ENCODE measurements at places on chromosomes 13 and 19. TPM values are rescaled to one million over a fixed set of nuclear protein-coding genes. Genes with fewer than 3 reads are reported as not detected.

GRCh38 chr13:55669051-55669450 lies 1471.7 kb upstream of the PRR20A start:
- DNase-seq: no peak

GRCh38 chr19:7507884-7508283 lies 8.0 kb upstream of the ZNF358 start:
- DNase-seq: peak; percentile 81

DNA sequence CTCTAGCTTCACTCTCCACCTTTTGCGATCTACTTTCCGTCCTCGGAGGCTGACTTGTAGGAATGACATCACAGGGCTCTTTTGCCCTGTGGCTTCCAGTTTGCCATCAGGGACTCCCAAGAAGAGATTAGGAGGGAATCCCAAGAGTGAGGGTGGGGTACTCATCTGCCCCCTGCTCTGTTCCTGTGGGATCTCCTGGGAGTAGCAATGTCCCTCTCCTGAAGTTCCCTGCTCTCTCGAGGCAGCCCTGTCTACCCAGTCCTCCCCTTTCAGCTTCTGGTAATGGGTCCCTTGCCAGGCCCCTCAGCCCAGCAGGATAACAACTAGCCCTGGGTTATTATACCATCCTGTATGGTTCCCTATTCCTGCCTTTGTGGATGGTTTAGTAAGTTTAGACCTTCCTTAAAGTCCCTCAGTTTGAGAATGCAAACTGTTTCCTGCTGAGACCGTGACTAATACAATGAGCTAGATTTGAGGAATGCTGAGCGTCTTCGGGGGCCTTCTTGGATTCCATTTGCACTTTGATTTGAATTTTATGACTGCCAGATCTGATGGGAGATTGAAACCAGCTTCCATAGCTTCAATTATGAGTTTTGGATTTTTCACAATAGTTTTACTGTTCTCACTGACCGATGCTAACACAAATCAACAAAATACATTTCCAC lies 73.7 kb upstream of the IPO5 start:
- DNase-seq: no peak

GRCh38 chr19:41577833-41578232 lies 1.9 kb downstream of the CEACAM21 start:
- no peak for DNase-seq

- no peak for DNase-seq
Observed at GRCh38 chr13:97026531-97027161, 32.4 kb upstream of the OXGR1 start.

- DNase-seq: peak; percentile 11
Observed at GRCh38 chr19:9645472-9645871, 24.4 kb upstream of the ZNF561 start.

DNA sequence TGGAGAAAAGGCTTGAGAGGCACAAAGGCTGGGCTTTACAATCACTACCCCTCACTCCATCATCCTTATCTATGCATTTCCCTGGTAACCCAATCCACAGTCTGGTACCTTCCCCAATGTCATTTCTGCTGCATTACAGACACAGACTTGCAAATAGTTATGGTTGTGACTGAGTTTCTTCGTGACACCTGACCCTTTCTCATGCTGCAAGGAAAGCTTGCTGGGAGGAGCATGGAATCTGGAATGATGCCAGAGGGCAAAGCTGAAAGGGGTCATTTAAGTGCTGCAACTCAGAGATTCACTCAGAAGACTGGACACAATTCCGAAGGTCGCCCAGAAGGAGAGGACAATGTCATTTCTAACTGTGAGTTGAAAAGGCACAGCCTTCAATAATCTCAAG lies at the start of gene LGALS16:
Gene LGALS16 (plus strand): TSS at position 301 of the 400 bp plus-strand sequence. CDS start 49 bp downstream, at position 350.
- no peak for DNase-seq

GRCh38 chr19:10566658-10567410 lies 1.0 kb upstream of the KRI1 start:
- no peak for DNase-seq

GRCh38 chr13:79455331-79455730 lies 25.6 kb upstream of the NDFIP2 start:
- DNase-seq: peak; percentile 59

DNA sequence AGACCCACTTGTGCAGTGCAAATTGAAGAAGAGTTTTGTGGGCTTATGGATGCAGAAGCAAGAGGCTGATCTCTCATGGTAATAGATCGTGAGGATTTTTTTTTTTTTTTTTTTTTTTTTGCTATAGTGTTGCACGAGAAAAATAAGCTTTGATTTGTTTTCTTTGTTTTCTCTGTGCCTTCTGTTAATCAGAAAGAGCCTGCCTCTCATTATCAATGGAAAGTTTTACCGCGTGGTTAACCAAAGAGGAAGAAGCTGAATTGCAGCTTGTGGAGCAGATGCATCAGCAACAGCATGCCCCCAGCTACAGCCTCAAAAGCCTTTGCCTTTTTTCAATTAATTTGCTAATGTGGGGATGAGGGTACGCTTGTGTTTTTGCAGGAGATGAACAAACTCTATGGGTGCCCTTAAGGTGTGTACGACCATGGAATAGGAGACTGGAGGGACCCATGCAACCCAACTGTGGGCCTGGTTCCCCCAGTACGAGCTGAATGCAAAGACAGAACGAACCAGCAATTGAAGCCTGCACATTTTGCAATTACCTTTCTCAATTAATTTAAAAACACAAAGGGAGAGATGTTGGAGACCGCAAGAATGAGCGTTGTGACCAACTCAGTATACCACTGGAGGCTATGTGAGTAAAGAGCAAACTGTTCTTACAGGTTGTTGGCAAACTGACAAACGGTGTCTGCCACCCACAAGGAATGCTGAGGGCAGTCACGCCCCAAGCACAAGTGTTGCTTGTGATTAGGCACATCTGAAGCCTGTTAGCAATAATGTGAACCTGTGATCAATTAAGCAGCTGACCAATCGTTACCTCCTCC lies 58.6 kb upstream of the SPRY2 start:
- no peak for DNase-seq

DNA sequence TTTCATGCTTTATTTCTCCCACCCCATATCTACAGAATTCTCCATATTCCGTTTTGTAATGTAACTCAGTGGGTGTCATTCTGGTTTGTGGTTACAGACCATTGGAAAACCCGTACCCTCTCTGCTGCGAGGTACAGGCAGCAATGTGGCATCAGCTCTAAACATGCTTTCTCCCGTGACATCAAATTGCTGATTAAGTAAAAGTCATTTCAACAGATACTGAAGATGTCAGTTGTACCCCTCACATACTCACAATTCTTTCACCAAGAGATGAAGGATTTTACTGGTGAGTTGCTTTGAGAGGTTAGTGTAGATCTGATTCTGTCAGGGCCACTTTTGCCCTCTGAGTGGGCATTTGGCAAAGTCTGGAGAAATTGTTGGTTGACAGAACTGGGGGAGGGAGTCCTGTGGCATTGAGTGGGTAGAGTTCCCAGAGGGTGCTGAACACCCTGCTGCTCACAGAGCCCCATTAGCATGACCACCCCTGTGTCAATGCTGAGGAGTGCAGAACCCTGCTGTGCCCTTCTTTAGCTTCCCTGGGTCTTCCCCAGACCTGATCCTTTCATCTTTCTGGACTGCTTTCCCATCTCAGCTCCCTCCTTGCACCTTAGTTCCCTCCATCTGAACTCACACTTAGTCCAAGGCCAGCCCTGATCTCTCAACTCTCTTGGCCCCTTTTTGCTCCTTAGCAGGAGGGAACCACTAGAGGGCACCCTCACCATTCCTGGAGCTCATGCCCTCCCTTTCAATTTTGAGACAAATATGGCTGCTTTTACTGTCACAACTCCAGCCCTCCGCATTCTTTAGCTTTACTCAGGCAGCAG lies 39.9 kb upstream of the CEACAM8 start:
- DNase-seq: peak; percentile 69

DNA sequence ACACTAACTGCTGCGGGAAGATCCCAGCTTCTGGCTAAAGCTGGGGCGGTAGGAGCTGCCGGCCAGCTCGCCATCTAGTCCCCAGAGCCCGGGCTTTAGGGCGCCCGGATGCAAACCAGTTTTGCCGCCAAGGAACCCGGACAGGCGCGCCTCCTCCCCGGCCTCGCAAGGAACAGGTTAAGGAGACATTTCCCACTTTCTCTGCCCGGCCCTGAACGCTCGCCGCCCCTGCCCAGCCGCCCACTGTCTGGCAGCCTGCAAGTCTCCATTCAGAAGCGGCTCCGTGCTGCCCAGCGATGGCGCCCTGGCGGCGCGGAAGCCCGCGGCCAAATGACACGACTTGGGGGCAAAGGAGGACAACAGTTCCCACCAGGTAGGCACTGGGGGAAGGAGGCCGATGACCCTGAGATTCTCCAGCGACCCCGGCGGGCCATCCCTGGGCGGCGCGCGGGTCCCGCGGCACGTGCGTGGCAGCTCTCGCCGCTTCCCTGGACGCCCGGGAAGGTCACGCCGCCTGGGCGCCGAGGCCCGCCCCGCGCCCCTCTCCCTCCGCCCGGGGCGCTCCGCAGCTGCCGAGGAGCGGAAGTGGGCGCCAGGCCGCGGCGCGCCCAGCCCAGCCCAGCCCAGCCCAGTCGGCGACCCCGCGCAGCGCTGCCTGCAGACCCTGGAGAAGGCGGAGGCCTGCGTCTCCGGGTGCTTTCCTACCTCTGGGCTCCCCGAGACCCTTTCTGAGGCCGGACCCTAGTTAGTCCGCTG lies 42.2 kb upstream of the HNRNPA1L2 start:
- peak; percentile 72 for DNase-seq

DNA sequence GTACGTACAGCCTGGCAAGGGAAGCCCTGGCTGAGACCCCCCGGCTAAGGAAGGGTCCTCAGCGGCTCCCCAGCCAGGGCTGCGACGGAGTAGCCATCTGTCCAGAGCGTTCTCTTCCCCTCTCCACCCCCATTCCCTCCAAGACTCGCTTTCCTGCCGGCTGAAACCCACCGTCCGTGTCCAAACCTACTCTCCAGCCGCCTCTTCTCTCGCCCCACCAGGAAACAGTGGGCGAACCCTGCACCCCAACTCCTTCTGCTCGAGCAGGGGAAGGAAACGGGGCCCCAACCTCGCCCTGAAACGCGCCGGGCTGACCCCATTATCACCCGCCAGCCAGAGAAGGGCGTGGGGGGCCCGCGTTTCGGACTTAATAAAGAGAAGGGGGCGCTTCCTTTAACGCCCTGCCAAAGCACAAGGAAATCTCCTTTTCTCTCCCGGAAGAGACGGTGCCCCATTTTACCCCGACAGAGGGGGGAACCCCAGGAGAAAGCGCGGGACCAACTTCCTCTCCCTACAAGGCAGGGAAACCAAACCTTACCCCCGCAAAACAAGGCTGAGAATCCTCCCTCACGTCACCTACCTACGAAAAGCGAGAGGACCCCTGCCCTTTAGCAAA lies 2.5 kb downstream of the ZC3H4 start:
- no peak for DNase-seq

GRCh38 chr13:96844195-96844594 lies 150.1 kb downstream of the OXGR1 start:
- DNase-seq: no peak

GRCh38 chr19:29831041-29831548 lies 19.3 kb downstream of the CCNE1 start:
- DNase-seq: no peak

CLEC17A gene
- not detected for total RNA-seq

UPK1A gene
- total RNA-seq: not detected

PCDH17 gene
- not detected for total RNA-seq

IGSF23 gene
- 6.8 TPM for total RNA-seq

LRRC63 gene
- not detected for total RNA-seq

Data from Caco-2 (cell line).